ENCODE measurements at places on chromosomes 11 and 22.
A peak's percentile ranks its signal among the peaks of the same experiment; 100 is the strongest.

GRCh38 chr11:75475767-75476650 is 43.0 kb upstream of the KLHL35 start:
- DNase-seq: peak; percentile 90

- peak; percentile 30 for DNase-seq
These were observed 1068.8 kb downstream of the DLG2 start for GRCh38 chr11:84558085-84558905.

DNA sequence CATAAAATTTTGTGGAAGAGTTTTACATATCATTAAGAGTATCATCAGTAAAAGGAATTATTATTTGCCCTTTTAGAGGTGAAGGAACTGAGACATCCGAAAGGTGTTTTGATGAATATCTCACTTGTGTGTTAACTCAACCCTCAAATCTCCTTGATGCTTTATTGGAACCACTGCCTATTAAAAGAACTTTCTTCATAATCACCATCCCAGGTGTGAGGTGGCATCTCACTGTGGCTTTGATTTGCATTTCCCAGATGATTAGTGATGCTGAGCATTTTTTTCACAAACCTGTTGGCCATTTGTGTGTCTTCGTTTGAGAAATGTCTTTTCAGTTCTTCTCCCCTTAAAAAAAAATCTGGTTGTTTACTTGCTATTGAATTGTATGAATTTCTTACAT is 134.0 kb upstream of the SYN3 start:
- no peak for DNase-seq

- DNase-seq: no peak
These were observed 1350.5 kb downstream of the TBC1D22A start for GRCh38 chr22:48112687-48113521.

GRCh38 chr11:116119158-116119557 is 614.9 kb upstream of the CADM1 start:
- no peak for DNase-seq

DNA sequence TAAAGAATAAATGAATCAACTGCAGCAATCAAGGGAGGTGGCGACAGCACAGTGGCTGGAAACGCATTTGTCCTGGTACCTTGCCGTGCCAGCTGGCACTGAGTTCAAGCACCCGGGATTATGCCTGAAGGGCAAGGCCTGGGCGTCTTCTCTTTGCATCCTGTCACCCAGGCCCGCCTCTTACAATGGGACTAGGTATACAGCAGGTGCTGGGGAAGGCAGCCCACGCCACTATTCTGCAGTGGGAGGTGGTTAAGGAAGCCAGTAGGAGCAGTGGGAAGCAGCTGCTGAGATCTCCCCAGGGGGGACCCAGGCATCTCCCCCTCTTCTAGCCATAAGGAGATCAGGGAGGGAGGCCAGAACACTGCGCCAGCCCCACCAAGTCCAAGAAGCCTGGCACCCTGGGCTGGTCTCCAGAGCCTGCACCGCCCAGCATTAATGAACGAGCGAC is 15.3 kb upstream of the BAIAP2L2 start:
- DNase-seq: no peak

DNA sequence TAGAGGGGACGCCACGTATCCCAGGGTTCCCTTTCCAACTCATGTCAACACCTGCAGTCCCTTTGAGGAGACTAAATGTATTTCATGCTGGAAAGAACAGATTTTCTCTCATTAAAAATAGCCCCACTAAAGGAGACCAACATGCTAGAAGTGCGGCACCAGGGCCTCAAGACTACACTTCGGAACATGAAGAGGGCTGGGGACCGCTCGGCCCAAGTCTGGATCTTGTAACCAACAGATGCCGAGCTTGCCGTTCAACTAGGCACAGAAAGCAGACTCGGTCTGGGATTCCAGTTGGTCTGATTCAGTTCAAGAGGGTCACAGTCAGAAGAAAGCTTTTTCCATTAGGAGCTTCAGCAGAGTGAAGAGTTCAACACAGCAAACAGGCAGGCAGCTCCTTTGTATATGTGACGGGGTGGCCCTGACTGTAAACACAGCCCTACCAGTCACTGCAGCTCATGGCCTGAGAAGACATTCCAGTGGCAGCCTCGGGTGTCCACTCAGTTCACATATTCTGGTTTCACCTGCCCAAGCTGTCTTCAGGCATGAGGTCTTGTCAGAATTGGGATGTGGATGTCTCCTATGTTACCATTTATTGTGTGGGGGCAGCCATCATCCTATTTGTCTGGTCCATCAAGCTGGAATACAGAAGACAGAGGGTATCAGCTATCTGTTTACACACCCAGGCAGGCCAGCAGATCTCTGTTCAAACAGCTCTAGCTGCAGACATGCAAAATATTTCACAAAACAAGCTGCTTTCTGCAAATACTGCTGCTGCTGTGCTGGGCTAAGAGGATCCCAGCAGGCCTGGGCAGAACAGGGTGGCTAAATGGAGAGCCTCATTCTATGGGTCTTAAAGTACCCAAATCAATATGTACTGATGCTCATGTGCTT is 8.8 kb downstream of the RIC8A start:
- DNase-seq: no peak

DNA sequence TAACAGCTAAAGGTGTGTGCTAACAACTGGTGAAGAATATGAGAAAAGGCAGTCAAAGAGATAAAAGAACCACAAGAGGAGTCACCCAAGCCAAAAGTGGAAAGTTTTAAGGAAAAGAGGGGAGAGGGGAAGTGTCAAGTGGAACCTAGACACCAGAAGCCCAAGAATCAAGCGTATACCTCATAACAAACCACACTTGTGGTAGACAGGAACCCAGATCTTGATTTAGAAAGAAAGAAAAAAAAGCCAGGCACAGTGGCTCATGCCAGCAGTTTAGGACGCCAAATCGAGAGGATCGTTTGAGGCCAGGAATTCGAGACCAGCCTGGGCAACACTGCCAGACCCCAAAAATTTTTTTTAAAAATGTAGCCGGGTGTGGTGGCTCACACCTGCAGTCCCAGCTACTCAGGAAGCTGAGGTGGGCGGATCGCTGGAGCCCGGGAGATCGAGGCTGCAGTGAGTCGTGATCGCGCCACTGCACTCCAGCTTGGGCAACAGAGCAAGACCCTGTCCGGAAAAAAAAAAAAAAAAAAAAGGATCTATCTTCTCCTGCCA is 877 bp downstream of the SLC25A17 start:
- peak; percentile 47 for DNase-seq

DNA sequence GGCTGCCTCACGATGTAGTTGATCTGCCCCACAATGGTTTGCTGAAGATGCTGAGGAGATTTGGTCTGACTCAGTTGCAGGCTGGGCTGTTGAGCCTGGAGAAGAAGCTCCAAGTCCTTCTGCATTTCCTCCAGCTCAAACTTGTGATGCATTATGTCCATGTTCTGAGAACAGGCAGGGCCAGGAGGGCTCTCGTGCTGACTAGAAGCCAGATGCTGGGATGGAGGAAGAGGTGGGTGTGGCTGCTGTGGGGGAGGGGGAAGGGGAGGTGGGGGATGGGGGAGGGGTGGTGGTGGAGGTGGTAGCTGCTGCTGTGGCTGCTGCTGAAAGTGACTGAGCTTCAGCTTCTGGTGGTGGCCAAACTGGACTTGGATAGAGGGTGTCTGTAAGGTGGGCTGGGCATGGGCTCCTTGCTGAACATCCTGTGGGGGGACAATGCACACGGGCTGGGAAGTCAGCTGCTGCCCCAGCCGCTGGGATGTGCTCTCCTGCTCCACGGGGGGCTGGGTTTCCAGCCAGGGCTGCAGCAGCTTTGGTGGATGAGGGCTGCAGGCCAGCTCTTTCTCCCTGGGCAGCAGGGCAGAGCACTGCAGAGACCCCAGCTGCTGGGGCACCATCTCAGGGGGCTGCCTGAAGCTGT is 42.1 kb downstream of the TRIM66 start:
- no peak for DNase-seq
